ENCODE measurements at places on chromosomes 1 and 21.

DNA sequence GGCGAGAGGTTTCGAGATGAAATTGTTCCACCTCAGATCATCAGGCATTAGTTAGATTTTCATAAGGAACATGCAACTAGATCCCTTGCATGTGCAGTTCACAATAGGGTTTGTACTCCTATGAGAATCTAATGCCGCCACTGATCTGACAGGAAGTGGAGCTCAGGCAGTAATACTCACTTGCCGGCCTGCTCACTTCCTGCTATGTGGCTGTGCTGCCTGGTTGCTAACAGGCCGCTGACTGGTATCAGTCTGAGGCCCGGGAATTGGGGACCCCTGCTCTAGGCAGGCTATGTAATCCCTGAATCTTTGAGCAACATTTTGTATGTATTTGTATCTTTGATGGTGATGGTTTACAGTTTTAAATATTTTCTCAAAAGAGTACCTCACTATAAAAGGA, 32.5 kb downstream of the XKR8 start:
- no peak for DNase-seq

DNA sequence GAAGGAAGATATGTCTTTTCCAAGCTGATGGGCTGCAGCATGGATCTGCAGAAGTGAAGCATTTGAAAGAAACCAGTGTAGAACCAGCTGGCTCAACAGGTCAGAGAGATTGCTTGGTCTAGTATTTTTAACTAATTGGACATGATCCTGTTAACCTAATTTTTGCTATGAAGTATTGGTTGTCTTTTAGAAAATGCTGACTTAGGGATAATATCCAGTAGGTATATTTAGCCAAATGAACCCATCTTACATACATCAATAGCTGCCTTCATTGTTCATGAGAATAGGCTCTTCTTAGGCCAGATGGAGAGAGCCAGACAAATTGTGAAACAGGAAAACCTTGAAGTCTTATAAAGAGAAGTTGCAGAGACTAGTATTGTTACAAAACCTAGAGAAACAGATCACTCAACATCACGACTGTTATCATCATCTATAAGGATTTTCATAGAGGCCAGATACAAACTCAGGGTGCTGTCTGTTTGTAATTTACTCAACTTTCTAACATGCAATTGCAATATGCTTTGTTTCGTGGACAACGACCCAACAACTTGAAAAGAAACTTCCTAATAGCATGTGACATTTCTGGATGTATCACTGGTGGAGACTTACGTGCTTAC, 148.2 kb downstream of the DISC1 start:
- no peak for DNase-seq

DNA sequence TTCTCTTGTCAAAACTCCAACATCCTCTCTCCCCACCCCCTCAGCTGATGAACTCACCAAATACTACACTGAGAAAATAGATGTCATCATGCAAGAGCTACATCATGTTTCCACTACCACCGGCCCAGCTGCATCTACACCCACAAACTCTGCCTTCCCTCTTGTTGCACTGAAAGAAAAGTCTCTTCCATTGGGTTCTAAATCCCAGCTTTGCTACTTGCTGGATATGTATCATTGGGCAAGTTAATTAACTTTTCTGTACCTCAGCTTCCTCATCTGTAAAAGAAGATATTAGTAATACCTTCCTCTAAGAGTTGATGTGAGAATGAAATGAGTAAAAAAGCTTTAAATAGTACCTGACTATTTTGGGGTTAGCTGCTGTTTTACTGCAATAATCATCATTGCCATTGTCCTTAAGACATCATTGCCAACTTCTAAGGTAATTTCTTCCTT, 108.6 kb downstream of the OLFML2B start:
- DNase-seq = no peak

DNA sequence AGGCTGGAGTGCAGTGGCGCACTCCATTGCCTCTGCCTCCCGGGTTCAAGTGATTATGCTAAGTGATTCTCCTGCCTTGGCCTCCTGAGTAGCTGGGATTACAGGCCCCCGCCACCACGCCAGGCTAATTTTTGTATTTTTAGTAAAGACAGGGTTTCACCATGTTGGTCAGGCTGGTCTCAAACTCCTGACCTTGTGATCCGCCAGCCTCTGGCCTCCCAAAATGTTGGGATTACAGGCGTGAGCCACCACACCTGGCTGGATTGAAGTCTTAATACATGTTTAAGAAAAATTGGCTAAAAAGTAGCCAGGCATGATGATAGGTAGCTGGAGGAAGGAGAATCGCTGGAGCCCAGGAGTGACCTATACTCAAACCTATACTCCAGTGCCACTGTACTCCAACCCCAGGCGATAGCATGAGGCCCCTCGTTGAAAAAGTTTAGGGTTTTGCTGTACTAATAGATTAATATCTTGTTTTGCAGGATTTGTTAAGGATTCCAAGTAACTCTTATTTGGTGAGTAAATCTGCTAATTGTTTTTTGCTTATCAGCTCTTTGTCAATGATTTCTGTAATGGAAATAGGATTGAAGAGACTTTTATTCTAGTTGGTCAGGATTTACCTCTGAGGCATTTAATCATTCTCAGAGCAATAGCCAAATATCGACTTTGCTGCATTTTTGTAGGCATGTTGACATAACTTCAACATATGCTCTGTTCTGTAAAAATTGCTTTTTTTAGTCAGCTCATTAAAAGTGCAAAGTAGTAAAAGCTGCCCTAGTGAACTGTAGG, 2.0 kb downstream of the RCC1 start:
- no peak for DNase-seq

DNA sequence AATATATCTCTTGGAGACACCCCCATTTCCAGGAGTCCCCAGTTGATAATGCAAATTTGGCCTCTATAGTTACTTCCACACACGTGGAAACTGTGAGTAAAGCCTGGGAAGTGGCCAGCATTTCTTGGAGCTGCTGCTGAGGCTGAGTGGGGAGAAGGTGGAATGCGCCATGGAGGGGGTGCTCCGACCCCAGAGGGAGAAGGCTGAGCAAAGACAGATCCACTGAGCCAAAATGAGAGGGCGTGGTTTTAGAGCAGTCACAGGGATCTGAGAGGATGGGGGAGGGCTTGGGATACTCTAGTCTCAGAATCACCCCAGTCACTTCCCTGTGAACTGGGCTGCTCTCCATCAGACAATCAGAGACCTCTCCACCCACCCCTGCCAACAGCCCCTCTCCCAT, 38.7 kb downstream of the TRIM62 start:
- no peak for DNase-seq

GRCh38 chr1:85462931-85463649, 1.9 kb downstream of the DDAH1 start:
- DNase-seq = no peak

DNA sequence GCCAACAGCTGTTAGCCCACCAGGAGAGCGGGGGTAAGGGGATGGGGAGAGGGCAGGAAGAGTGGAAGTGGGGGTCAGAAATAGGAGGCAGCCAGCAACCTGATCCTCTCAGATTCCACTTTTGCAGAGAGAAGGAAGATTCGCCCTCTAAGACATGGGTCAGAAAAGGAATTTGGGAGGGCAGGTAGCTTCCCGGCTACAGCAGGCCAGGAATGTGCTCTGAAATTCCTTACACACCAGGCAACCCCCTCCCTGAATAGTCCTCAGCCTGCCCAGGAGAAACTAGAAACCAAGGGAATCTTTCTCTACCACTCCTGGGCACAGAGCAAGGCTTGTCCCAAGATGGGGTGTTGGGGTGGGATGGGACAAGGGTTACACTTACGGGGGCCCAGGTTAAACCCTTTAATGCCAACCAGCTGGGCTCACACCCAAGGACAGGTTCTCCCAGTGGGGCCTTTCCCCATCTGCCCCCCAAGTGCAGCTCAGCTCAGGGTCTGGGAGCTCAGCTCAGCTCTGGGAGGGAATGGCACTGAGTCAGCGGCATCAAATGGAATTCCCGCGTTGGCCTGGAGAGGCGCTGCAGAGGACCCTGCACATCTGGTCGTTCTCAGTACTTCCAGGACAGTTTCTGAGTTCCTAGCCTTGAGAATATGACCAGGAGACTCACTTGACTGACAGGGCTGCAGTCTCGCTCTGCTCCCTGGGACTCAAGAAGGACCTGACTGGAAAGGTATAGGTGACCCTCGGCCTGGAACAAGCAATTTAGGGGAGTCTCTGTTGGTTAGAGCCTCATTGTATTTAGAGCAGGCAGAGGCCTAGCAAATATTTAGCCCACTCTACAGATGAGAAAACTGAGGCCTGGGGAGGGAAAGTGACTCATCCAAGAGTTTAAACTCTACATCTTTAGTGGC, 761 bp downstream of the TNNT2 start:
- no peak for DNase-seq

DNA sequence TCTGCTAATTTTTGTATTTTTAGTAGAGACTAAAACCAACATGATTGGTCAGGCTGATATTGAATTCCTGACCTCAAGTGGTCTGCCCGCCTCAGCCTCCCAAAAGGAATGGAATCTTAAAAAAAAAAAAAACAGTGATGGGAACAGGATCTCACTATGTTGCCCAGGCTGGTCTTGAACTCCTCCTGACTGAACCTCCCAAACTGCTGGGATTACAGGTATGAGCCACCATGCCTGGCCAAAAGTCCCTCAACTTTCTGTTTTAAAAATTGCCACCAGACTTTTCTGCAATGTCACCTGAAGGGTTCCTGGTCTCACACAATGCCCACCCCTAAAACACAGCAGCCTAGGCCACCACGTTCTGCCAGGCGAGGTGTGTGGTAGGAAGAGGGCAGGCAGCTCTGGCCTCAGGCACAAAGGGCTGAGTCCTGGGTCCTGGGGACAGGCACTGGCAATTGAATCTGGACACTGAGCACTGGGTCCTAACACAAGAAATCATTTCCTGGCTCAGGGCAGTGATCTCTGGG, 21.2 kb upstream of the THRAP3 start:
- no peak for DNase-seq

- no peak for DNase-seq
Measured at GRCh38 chr1:169576241-169576934, 9.9 kb downstream of the F5 start.

DNA sequence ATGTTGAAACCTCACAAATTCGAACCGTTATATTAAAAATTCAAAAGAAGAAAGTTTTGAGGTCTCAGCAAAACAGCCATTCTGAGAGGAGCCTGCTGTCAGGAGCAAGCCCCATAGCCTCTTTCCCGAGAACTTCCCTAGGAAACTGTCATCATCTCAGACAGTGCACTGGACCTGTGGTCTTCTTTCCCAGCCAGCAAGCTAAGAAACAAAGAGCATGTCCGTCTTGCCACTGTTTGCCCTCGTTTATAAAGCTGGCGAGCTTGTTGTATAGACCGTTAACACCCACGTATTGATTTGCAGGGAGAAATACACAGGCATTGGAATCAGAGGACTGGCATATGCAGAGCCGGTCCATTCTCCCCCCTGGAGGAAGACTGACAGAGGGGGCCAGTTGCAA, 407.0 kb downstream of the NPHP4 start:
- DNase-seq = no peak

- DNase-seq = no peak
Measured at GRCh38 chr1:23148084-23148483, 20.6 kb downstream of the LUZP1 start.

GRCh38 chr1:223802032-223802431, 43.7 kb downstream of the TP53BP2 start:
- peak; percentile 40 for DNase-seq

- no peak for DNase-seq
Measured at GRCh38 chr1:202320081-202320405, 21.7 kb downstream of the UBE2T start.

DNA sequence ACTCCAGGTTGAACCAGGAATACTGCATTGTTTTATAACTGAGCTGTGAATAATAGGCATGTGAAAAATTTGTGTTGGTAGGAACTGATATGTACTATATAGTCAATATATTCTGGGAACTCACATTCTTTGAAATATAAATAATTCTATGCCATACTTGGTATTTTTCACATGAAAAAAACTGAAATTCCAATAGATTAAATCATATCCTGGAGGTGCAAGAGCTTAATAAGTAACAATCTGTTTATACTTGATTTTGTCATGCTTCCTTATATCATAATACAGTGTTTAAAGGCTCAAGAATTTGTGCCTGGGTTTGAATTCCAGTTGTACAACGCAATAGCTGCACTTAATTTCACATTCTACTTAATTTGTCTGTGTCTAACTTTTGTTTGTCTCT, 387.0 kb downstream of the USP25 start:
- no peak for DNase-seq

- no peak for DNase-seq
Measured at GRCh38 chr21:42404539-42404938, 837 bp downstream of the UBASH3A start.

GRCh38 chr1:78283691-78284090, 207.1 kb upstream of the PTGFR start:
- no peak for DNase-seq

GRCh38 chr21:35039595-35040289, 9.4 kb downstream of the RUNX1 start:
- no peak for DNase-seq

- no peak for DNase-seq
Measured at GRCh38 chr1:157450106-157450505, 102.2 kb downstream of the FCRL5 start.

GRCh38 chr1:226882187-226882586, 11.8 kb downstream of the PSEN2 start:
- DNase-seq = no peak

DNA sequence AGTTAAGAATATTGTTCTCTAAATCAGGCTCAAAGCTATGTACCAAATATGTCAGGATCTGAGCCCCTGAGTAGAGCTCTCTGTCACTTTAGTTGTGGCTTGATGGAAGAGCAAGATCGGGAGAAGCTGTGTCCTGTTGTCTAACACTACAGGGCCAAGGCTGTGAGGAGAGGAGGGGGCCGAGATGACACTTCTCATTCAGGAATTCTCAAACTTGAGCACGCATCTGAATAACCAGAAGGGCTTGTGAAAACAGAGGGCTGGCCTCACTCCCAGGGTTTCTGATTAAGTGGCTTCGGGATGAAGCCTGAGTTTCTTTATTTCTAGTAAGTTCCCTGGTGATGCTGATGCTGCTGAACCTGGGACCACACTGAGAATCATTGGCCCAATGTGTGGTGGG, 209.2 kb upstream of the DAB1 start:
- no peak for DNase-seq

DNA sequence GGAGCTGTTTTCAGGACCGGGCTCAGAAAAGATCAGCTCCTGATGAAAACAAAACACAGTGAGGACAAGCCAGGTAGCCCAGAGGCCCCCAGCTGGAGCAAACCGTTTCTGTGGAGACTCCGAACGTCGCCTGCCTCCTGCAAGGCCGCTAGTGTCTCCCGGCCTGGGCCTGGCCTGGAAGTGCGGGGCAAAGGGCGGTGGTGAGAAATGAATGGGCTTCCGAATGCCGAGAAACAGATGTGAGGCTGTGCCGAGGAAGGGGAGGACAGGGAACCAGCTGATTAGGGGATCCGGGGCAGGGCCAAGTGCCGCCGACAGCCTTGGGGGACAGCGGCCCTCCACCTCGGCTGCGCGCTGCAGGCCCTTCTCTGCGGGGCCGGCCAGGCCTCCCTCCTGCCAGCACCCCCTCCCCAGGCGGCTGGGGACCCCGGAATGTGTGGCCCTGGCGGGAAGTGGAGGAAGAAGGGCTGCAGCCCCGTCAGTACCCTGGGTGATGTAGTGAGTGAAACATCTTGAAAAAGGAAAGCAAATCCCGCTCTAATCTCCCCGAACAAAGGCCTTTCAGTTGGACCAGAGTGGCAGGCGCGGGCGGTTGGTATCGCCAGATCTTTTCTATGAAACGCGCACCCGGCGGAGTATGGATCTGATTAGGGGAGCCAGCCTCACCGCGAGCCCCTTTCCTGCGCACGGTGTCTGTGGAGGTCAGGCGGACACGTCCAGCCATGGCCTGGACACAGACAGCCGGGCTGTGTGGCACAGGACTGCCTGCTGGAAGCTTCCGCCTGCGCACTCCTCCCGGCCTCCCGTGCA, 52.6 kb downstream of the PRDM16 start:
- DNase-seq = no peak

- no peak for DNase-seq
Measured at GRCh38 chr1:58769809-58770320, 14.0 kb downstream of the JUN start.

GRCh38 chr1:163877016-163877415, 555.3 kb downstream of the NUF2 start:
- no peak for DNase-seq
